Amniotic stem cell (primary cell): ENCODE measurements at places on chromosomes 5 and 9.

GRCh38 chr9:99511723-99512122, 289.6 kb downstream of the SEC61B start:
- no peak for DNase-seq

DNA sequence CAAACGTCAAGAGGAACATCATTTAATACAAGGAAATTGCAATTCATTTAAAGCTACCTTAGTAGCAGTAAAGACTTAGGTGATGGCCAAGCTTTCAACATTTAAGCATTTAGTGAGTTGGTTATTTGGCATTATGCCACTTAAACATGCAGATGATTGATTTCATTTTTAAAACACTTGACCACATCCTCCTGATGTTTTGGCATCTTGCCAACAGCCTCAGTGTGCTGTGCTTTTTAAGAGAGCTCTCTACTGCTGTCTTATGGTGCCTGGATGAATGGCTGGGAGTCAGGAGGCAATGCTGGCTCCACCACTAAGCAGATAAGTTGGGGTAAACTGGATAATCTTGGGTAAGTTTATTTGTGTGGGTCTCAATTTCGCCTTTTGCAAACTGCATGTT, 364.5 kb downstream of the MAN2A1 start:
- DNase-seq, result no peak

DNA sequence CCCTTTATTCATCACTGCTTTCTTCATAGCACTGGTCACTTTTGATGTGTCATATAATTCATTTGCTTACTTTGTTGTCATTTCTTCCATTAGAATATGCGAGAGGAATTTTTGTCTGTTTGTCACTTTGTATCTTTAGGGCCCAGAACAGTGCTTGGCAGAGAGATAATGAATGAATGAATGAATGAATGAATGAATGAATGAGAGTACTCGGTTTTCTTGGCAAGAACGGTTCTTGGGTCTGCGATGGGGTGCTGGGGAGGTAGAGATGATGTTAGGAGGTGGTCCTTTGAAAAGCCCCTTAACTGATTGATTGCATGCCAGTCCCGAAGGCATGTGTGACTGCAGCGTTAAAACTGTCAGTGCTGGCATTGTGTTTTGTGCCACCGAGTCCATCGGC, 52.4 kb upstream of the LRRTM2 start:
- DNase-seq, result no peak

- DNase-seq, result no peak
Observed at GRCh38 chr9:108194154-108194553, 661.6 kb downstream of the ACTL7B start.

DNA sequence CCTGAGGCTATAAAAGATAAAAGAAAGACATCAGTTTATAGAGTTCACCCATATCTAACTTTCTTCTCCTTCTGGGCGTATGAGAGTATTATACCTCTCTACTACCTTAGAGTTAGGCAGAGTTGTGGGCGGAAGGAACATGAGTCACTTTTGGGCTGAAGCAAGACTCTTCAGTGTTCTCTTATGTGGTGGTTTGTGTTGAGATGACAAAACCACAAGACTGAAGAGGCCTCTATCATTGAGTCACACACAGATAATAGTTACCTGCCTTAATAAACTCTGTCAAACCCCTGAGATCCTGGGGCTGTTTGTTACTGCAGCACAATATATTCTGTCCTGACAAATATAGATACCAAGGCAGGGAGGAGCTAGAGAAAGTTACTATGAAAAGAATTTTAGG, 184.2 kb downstream of the EFNA5 start:
- DNase-seq, result no peak

DNA sequence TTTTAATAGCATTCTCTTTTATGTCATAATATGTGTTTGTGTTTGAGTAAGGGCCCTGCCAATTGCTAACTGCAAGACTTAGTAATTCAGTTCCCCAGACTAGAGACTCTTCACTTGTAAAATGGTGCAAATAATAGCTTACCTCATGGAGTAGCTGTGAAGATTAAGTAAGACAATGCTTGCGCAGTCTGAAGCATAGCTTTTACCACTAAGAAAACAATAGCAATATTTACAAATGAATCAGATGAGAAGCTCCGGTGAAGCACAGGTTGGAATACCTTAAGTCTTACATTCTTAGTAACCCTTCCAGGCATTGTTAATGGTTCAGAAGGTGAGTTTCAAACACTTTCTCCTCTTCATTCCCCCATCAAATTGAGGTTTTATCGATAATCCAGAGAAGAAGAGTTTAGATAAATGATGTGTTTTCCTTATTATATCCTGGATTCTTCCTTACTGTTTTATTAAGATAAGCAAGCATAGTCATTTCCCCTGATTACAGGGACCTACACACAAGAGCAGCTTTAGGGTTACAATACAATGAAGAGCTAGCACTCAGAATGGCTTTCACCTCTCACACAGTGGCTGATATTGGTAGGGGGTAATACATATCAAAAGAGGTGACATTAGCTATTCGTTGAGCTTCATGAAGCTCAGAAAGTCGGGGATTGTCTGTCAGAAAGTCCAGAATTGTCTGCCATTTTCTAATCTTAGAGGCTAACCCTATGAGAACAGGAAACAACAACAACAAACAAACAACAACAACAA, 96.4 kb upstream of the EDIL3 start:
- DNase-seq, result no peak

DNA sequence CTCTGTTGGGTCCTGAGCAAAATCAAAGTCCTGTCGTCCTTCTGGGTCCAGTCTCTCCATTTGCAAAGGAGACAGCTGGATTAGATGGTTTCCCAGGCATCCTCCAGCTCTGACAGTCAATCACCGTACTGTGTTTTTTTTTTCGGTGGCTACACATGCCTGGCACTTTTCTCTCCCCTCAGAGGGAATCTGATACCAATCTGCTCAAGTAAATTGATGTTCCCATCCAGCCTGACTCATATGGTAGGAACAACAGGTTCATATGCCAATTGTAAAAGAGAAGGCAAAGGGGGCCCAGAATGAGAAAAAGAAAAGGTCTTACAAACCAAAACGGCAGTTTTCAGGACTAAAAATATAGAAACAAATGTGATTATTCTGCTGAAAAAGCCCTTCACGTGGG, 1.2 kb downstream of the FBXO10 start:
- DNase-seq, result no peak

GRCh38 chr5:61228691-61229280, 66.5 kb upstream of the SMIM15 start:
- no peak for DNase-seq

GRCh38 chr5:102595332-102595731, 96.5 kb upstream of the SLCO6A1 start:
- DNase-seq, result no peak

DNA sequence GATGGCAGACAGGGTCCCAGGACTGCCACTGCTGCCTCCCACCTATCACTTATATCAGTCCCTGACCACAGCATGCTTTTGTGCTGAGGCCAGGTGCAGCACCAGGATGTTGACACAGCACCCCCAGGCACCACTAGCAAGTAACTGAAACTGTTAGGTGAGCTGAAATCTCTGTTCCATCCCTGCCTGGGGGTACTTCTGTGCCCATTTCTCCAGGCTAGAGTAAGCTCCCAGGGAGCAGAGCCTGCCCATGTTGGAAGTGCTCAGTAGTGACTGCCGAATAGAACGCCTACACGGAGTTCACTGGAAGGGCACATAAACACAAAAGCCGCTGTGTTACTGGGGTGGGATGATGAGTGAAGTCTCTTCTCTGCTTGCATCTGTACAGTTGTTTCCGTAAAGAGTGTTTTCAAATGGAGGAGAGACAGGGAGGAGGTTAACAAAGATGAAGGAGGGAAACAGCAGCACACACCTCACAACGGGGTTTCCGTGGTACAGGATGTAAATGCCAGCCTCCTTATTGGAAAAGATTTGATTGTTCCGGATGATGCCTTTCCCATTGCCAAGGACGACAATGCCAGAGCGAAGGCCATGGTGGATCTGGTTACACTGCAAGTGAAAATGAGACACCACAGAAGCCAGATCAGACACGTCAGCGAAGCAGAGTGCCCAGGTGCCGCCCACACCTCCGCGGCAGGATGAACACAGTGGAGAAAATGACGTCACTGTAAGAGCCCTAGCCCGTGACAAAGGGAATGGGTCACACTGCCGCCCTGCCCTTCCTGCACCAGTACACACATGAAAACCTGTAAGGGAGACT, 43.1 kb downstream of the POLR1E start:
- no peak for DNase-seq

DNA sequence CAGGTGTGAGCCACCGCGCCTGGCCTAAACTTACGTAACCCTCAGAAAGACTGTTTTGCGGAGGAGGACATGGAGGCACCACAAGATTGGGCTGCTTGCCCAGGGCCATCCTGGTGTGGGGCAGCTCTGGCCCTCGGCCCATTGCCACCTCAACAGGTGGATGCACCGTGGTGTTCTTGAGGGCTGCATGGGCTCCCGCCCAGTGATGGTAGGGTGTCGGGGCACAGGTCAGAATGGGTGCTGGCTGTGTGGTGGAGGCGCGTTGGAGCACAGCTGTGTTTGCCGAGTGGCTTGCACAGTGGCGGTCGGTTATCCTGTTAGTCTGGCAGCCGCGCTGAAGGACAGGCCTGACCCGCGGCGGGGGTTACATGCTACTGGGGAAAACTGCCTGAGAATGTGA, 196.9 kb downstream of the CACNA1B start:
- no peak for DNase-seq

DNA sequence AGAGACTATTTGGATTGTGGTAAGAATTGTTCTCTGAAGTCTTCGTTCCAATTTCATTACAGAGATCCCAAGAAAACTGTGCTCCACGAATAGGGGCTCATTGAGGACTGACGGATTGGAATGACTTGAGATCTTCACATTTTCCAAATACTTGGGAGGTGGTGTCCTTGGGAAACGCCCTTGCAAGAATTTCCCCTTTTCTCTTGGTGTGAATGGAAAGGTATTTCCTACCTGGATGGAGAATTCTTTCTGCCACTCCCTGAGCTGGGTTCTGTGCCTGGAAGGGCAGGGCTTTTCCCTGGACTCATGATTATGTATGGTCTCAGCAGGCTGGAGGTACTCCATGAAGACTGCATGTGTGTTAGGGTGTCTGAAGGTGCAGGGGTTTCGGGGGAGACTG, 53.9 kb downstream of the SNX18 start:
- no peak for DNase-seq

DNA sequence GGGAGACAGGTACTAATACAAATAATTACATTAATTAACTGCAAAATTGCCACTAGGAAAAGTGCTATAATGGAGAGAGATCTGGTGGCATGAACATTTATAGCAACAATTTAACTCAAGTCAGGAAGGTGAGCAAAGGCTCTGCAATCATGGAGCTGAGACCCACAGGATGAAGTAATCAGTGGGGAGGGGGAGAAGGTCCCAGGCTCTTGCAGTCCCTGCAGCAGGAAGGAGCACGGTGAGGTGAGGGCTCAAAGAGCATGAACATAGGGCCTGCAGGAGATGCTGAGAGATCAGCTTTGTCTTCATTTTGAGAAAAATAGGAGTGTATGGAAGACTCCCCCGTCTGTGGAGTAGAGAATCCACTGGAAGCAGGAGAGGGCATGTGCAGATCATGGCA, 6.5 kb downstream of the PTPN3 start:
- no peak for DNase-seq

DNA sequence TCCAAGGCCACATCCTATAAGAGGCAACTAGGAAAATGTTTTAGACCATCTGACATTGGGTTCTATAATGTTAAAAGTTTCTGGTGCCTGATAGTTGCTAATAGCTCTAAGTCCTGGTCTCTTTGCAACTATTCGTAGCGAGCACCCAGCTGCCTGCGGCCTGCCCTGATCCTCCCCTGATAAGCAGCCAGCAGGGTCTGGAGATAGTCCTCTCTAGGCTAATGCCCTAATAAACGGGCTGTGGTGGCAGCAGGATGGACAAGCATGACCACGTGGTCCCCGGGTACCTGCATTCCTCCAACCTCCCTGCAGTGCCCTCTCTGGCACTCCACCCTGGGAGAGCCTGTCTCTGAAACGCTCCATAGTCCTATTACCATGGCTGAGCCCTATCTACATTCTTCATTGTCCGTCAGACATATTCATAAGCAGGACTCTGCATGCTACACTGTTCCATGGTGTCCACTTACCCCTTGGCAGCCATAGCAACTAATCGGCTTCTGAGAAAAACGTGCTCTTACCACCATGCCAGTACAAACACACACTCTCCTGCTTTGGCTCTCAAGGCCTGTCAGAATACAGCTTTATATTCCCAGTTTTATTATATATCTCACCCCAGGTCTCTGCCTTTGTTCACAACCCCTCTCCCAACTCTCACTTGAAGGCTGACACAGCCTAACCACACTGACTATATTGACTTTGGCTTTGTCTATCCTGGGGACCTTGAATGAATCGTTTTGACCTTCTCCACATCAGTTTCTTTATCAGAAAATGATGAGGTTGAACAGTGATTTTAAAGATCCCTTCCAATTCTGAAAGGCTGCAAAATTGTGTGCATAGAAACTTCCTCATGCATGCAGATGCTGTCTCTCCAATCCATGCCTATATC, 49.9 kb upstream of the DAPK1 start:
- DNase-seq, result no peak

DNA sequence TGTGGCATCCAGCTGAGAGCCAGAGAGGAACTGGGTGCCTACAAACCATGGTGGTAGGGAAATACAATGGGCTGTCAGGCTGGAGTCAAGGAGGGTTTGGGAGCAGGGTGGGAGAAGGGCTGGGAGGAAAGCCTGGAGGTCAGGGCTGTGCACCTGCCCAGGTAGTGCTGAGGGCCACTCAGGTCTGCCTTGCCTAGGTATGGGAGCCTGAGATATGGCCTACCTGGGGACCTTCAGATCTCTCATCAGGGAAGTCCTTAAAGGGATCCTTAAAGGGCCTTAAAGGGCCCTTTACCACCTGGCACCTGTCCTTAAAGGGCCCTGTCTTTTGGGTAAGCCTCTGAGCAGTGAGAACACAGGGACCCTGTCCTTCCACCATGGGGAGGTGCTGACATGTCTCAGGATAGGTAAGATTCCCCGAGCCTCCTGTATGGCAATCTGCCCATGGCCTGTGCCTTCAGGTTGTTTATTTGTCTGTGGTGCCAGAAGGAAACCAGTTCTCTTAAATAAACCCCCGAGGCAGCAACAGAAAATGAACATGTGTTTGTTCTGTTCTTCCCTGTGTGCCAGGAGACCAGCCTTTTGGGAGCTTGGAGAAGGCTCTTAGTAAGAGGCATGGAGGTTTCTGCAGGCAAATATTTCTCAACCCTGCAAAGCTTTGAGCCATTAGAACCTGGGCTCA, 23.3 kb downstream of the SLC25A48 start:
- no peak for DNase-seq

GRCh38 chr5:57911438-57911837, 428.8 kb upstream of the ACTBL2 start:
- DNase-seq, result no peak
